ENCODE measurements at places on chromosomes 5 and 9.

DNA sequence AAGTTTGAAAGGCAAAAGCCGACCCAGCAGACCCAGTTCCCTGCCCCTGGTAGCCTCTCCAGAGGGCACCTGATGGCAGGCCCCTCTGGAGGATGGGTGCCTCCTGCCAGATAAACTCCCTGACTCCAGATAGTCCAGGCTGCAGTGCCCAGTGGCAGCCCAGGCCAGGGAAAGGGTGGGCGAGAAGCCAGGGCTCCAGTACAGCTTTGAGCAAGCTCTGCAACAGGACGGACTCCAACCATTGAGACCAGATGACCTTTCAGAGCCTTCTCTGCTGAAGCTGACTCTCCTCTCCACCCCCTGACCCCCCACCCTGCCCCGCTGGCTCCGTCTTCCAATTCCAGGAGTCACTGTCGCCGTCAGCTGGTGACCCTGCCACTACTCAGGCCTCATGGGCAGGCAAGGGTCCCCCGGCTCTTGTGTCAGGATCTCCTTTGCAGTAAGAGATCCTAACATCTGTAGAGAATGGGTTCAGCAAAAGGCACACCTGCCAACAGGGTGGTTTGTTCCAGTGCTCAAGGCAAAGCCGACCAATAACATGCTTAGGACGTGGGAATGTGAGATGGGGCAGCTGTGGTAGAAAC, 15.5 kb upstream of the FCN1 start:
- no peak for DNase-seq

GRCh38 chr5:143379606-143380005, 23.9 kb downstream of the NR3C1 start:
- no peak for DNase-seq

DNA sequence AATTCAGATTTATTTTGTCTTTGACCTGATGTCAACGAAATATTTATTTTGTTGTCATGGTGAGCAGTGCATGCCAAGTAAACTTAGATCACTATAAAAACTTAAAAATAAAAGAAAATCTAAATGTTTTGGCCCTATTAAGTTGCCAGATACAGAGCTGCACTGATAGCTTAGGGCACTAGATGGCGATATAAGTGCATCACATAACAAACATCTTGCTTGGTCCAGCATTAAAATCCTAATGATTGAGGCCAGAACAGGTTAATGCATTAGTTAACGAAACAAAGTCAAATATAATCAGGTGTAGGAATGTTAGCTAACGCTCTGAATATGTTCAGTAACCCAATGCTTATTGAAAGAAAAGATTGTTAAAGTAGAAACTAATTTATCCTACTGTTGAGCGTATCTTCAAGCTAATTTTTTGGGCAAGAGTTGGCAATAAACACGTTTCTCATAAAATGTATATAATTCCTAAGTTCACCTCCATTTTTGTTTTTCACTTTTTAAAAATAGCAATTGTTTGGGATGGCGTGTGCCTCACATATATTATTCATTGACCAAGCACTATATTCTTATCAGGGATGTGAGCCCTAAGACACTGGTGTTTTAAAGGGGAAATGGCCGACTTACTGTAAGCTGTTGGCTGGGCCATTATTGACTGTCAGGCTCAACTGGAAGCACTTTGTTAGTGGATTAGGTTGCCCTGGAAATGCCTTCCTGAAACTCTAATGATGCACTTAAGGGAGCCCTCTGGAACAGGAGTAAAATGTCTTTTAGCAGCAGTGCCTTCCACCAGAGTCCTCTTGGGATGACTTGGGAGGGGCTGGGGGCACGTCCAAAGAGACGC, 33.3 kb downstream of the KCTD16 start:
- DNase-seq = peak; percentile 12

DNA sequence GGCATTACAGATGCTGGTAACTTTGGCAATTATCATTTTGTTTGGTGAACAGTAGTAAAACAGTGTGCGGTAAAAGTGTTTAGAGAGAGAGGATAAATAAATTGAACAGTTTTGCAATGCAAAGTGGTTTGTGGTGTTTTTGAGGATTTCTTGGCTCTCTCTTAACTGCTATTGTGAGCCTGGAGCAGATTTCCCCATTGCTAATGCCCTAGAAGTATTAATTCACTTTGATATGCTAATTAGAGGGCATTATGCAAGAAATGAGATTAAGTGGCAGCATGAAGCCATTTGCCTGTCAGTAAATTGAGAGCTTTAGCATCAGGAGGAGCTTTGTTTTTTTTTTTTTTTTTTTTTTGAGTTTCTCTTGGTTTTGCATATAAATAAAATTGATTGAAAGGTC, 8.2 kb downstream of the PBX3 start:
- no peak for DNase-seq

DNA sequence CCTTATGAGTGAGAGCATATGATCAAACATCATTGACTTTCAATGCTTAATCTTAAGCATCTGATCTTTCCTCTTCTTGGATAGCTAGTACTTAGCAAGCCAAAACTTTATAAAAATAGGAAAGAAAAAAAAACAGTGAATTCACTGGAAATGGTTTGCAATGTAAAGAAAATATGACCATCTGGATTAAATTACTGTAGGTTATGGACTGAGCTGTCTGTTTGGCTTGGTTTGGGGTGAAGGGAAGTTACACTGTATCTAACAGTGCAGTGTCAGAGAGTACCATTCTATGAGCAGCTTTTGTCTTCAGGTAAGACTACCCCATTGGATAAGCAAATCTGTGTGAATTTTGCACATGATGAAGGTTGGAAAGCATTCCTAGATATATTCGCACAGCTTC, 151.4 kb downstream of the TLE1 start:
- no peak for DNase-seq

DNA sequence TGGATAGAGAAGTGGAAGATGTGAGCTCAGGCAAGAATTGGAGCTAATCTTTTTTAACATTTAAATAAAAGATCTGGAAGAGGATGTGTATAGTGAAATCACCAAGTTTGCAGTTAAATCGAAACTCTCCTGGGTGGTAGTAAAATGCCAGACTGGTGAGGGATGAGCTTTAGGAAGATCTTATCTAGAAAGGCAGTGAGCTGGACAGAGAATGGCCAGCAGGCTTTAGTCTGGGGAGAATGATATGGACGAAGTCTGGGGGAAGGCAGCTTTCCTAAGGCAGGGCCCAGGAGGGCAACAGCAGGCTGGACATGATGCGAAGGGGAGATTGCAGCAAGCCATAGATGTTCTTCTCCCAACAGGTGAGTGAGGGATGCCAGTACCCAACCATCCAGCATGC, 25.6 kb downstream of the UNC5A start:
- DNase-seq = no peak

- no peak for DNase-seq
Observed at GRCh38 chr5:124659798-124660197, 86.6 kb downstream of the ZNF608 start.

GRCh38 chr9:124075761-124076160, 64.2 kb downstream of the LHX2 start:
- DNase-seq = no peak

- no peak for DNase-seq
Observed at GRCh38 chr5:61801174-61801573, 469.1 kb downstream of the ZSWIM6 start.

DNA sequence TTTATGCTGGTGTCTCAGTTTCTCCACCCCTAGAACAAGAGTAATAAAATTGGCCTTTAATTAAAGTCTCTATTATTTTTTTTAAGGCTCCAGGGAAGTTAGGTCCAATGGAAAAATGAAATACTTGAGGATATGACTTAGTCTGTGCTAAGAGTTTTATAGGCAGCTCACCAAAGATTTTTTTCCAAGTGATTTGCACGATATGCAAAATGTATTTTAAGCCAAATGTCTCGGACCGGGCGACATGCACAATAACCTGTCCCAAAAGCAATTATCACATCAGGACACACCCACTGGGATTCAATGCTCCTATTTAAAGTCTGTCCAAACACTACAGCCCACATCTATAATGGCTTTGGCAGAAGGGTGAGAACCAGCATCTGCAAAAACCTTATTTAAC, 136.1 kb upstream of the ANKH start:
- DNase-seq = no peak

- no peak for DNase-seq
Observed at GRCh38 chr5:66440202-66440680, 156.0 kb upstream of the MAST4 start.

- no peak for DNase-seq
Observed at GRCh38 chr5:26805076-26805475, 233.3 kb downstream of the CDH9 start.

DNA sequence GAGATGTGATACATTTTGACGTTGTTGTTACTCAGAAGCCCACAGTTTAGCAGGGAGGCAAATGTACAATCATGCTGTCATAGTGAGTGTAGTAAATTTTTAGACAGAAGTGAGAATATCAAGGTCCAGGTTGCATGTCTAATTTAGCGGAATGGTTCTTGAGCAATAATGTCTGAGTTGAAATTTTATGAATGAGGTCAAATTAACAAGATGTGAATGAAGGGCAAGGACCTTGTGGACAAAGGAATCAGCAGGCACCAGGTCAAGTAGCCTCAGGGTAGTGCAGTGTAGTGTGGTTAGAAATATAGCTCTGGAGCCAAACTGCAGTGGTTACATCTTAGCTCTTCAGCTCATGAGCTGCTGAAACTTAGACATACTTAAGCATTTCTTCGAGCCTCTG, 36.2 kb downstream of the TNFSF8 start:
- no peak for DNase-seq

GRCh38 chr5:171250738-171251137, 58.3 kb upstream of the TLX3 start:
- DNase-seq = no peak

- DNase-seq = no peak
Observed at GRCh38 chr9:129005336-129005997, 22.7 kb downstream of the SH3GLB2 start.

GRCh38 chr9:120693700-120694008, 20.6 kb downstream of the MEGF9 start:
- no peak for DNase-seq

GRCh38 chr5:95178046-95178651, 106.7 kb downstream of the MCTP1 start:
- no peak for DNase-seq

GRCh38 chr5:44691802-44692201, 116.9 kb upstream of the MRPS30 start:
- no peak for DNase-seq

- DNase-seq = no peak
Observed at GRCh38 chr5:67459253-67459652, 262.7 kb upstream of the CD180 start.

GRCh38 chr9:68731857-68732256, 26.8 kb downstream of the PIP5K1B start:
- DNase-seq = no peak

GRCh38 chr5:179315356-179315890, 29.8 kb downstream of the ADAMTS2 start:
- no peak for DNase-seq

DNA sequence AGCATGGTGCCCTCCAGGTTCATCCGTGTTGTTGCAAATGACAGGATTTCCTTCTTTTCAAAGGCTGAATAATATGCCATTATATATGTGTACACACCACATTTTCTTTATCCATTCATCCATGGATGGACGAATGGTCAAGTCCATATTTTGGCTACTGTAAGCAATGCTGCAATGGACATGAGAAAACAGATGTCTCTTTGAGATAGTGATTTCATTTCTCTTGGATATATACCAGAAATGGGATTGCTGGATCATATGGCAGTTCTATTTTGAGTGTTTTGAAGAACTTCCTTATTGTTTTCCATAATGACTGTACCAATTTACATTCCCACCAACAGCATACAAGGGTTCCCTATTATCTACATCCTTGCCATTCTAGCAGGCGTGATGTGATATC, 67.9 kb downstream of the TEK start:
- no peak for DNase-seq

DNA sequence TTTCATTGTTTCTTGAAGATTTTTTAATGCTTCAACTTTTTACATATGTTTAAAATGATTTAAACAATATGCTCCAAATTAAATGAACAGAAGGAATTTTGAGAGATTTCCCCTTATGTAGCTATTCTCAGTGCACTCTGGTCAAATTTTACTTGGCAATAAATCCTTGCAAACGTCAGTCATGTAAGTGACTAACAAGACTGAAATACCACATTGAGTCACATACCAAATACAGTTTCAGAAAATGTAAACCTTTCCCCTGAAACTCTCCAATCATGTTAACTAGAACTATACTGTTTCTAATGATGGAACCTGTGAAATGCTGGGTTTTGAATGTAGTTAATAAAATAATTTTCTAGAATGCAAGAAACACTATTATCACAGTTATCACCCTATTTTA, 29.6 kb downstream of the SAR1B start:
- no peak for DNase-seq

GRCh38 chr9:97958812-97959511, 21.0 kb upstream of the HEMGN start:
- DNase-seq = no peak

DNA sequence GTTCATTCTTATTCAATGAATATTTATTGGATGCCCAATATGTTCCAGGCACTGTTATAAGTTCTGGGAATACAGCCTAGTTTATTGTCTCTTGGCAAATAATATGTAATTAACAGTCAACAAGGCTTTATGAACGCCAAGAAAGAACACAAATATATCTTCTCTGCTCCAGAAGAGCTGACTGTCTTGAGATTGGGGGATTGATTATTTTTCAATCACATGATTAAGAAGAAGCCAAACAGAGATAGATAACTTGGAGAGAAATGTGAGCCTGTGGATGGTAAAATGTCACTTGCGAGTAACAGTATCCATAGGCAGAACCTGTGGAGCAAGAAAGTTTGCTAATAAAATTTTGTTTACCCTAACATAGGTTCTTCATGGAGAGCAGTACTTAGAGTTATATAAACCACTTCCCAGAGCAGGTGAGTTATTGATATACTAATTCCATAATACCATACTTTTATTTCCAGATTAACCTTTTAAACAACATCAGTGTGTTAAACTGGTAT, 49.4 kb downstream of the HSD17B4 start:
- DNase-seq = no peak

- DNase-seq = no peak
Observed at GRCh38 chr9:117253261-117253660, 161.6 kb downstream of the ASTN2 start.

DNA sequence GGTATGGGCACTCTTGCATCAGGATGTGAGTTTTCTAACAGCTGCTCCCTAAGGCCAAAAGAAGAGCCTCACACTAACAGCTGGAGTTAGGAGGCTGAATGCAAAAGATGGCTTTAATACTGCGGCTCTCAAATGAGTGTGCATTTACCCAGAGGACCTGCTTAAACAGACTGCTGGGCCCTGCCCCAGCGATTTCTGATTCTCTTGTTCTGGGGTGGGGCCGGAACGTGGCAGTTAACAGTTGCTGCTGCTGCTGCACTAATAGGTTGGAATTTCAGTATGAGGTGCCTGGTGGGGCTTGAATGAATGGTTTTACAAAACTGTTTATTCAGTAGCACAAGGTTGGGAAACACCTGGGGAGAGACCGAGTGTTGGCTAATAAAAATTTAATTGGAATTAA, 26.1 kb downstream of the HMGCR start:
- DNase-seq = no peak
